IgD-negative memory B cell (primary cell): ENCODE measurements at places on chromosomes 5 and 9. TPM values are rescaled to one million over a fixed set of nuclear protein-coding genes. Genes with fewer than 3 reads are reported as not detected.

AJM1 gene
- polyA plus RNA-seq, result 0.10 TPM

PCDHGB1 gene
- 0.41 TPM for polyA plus RNA-seq

RANBP6 gene
- 10.0 TPM for polyA plus RNA-seq

NFX1 gene
- polyA plus RNA-seq, result 57.9 TPM

ADAMTS13 gene
- polyA plus RNA-seq, result 0.35 TPM

PRRX2 gene
- not detected for polyA plus RNA-seq

ADGRV1 gene
- not detected for polyA plus RNA-seq

ORM2 gene
- polyA plus RNA-seq, result not detected

DTWD2 gene
- 4.0 TPM for polyA plus RNA-seq

CKMT2 gene
- not detected for polyA plus RNA-seq

FNIP1 gene
- polyA plus RNA-seq, result 21.9 TPM

TMOD1 gene
- polyA plus RNA-seq, result 2.8 TPM

CCDC192 gene
- not detected for polyA plus RNA-seq

CDKN2A gene
- 13.9 TPM for polyA plus RNA-seq

FCN2 gene
- not detected for polyA plus RNA-seq

PSIP1 gene
- polyA plus RNA-seq, result 112 TPM

SH3RF2 gene
- not detected for polyA plus RNA-seq

ZNF354C gene
- 0.41 TPM for polyA plus RNA-seq

EGFL7 gene
- polyA plus RNA-seq, result not detected

FOXD4L4 gene
- polyA plus RNA-seq, result not detected

GABBR2 gene
- not detected for polyA plus RNA-seq

SELENOP gene
- polyA plus RNA-seq, result not detected

WNK2 gene
- polyA plus RNA-seq, result 0.18 TPM

HSD17B4 gene
- polyA plus RNA-seq, result 117 TPM

NOXA1 gene
- polyA plus RNA-seq, result 1.4 TPM

SPATA9 gene
- not detected for polyA plus RNA-seq

TERT gene
- not detected for polyA plus RNA-seq

GABRP gene
- polyA plus RNA-seq, result not detected

PGM5 gene
- polyA plus RNA-seq, result not detected

PRR16 gene
- polyA plus RNA-seq, result not detected

SV2C gene
- polyA plus RNA-seq, result not detected

GOLGA1 gene
- 10.3 TPM for polyA plus RNA-seq

EDIL3 gene
- polyA plus RNA-seq, result not detected

FOXE1 gene
- polyA plus RNA-seq, result not detected

GRXCR2 gene
- polyA plus RNA-seq, result not detected

RNF180 gene
- polyA plus RNA-seq, result not detected

PCDHGC5 gene
- not detected for polyA plus RNA-seq

ITGA2 gene
- polyA plus RNA-seq, result not detected

SPATA31A3 gene
- polyA plus RNA-seq, result not detected

GABRA6 gene
- polyA plus RNA-seq, result not detected

ZNF300 gene
- 1.0 TPM for polyA plus RNA-seq

C1QTNF3 gene
- polyA plus RNA-seq, result 0.81 TPM

MTRR gene
- polyA plus RNA-seq, result 27.4 TPM

LIFR gene
- polyA plus RNA-seq, result not detected

NOP16 gene
- polyA plus RNA-seq, result 38.1 TPM

IL6ST gene
- polyA plus RNA-seq, result 4.9 TPM

IL5 gene
- polyA plus RNA-seq, result not detected

NELFB gene
- polyA plus RNA-seq, result 34.2 TPM

BDP1 gene
- polyA plus RNA-seq, result 20.8 TPM

SERINC5 gene
- polyA plus RNA-seq, result 2.0 TPM

ZNF883 gene
- polyA plus RNA-seq, result 1.2 TPM

LOX gene
- not detected for polyA plus RNA-seq

DDX4 gene
- not detected for polyA plus RNA-seq

TAF1L gene
- not detected for polyA plus RNA-seq

CFAP157 gene
- polyA plus RNA-seq, result not detected
